ENCODE measurements at places on chromosomes 11 and 22.

DNA sequence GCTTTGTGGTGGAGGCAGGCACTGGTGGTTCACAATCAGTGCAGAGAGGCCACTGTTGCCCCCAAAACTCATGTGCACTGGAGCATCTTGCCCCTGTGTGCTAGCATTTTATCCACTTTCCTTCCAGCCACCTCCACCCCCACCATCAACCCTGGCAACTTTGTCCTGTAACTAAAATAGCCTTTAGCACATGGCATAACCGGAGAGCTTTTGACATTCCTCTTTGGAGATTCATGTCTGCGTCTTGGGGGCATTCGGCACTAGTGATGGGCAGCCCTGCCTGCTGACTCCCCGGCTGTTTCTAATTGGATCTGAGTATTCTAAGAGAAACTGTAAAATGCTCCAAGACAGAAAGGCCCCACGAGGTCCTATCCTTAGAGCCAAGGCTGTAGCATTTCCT is 15.8 kb downstream of the SHISA8 start:
- DNase-seq = no peak

- DNase-seq = no peak
Measured at GRCh38 chr11:20564846-20565635, 34.4 kb upstream of the SLC6A5 start.

- no peak for DNase-seq
Measured at GRCh38 chr11:129948926-129949466, 53.6 kb upstream of the NFRKB start.

DNA sequence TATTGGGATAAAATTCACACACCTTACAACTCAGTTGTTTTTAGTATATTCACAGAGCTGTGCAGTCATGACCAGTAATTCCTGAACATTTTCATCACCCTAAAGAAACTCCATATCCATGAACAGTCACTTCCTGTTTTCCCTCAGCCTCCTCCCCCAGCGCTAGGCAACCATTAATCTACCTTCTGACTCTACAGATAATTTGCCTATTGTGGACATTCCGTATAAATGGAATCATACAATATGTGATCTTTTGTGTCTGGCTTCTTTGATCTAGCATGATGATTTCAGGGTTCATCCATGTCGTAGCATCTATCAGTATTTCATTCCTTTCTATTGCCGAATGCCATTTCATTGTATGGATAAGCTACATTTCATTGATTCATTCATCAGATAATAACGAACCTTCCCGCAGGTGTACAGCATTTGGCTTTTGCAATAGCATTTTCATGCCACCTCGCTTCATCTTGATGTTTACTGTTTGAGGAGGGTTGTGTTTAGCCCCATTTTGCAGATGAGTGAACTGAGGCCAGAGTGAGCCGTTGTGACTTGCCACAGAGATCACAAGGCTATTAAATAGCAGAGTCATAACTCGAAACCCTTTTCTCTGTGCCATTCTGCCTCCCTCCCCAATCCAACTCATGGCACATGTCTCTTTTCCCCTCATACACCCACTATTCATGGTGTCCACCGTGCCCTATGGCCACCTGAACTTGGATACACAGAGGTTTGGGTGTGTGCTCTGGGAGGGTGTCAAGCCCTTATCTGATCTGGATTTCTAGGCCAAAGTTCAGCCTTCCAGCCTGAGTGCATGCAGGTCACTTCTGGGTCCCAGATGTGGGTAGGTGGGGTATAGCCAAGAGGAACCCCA is 11.1 kb upstream of the MYH9 start:
- no peak for DNase-seq

GRCh38 chr11:134026655-134027343 is 42.1 kb upstream of the JAM3 start:
- no peak for DNase-seq

DNA sequence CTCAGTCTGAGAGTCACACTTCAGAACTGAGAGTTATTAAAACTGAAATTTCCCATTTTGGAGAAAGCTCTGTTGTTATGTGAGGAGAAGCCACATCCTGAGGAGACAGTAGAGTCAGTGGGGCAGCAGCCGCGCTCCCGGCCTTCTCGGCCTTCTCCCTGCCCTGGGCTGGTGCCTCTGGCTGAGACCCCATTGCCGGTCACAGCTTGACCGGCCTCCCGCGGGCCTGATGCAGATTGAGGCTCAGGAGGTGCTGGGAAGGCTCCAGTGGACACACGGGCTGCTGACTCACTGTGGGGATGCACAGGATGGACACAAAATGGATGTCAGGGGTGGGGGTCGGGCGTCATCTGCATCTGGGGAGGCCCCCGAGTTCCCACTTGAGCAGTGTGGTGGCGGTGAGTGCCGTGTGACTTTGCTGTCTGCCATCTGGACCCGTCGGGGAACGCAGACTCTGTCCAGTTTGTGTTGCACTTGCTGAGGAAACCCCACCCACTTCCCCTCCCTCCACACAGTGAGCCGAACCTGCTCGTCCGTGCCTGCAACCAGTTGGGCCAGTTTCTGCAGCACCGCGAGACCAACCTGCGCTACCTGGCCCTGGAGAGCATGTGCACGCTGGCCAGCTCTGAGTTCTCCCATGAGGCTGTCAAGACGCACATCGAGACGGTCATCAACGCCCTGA is 50.1 kb downstream of the MUC6 start:
- no peak for DNase-seq

DNA sequence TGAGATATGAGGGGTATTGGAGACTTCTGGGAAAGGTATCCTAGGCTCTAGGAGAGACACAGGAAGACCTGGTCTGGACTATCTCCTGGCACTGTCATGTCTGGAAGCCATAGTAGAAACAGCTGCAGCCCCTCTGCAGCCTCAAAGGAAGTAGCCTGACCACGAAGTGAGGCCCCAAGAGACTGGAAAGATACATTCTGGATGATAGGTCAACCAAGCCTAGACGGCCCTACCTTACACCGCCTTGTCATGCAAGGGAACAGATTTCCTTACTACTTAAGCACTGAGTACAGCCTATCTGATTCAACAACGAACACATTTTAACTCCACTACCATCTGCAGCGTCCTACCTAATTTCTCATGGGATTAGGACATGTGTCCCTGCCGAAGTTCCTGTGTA is 31.1 kb downstream of the UQCR10 start:
- DNase-seq = no peak

GRCh38 chr11:123976770-123977560 is 616 bp downstream of the OR10S1 start:
- DNase-seq = no peak

DNA sequence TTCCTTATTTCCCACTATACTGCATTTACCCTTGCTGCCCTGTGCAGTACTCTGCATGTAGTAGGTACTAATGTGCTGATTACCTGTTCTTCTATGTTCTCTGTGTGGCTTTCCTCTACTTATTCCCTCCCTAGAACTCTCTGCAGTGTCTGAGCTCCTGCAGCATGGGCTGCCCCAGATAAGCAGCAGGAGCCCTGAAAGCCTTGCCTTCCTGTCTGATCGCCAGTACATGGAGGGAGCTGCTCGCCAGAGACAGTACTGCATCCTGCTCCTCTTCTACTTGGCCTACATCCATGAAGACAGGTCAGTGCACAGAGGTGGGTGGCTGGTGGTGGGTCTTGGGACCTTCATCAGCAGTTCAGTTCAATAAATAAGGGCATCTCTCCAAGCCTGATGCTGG is 42.2 kb upstream of the CCDC134 start:
- DNase-seq = no peak

GRCh38 chr11:104003491-104003890 is 32.9 kb upstream of the DDI1 start:
- no peak for DNase-seq

- DNase-seq = no peak
Measured at GRCh38 chr11:67345920-67346819, 7.2 kb downstream of the POLD4 start.

GRCh38 chr11:81839976-81840375 is 893.7 kb downstream of the FAM181B start:
- no peak for DNase-seq

DNA sequence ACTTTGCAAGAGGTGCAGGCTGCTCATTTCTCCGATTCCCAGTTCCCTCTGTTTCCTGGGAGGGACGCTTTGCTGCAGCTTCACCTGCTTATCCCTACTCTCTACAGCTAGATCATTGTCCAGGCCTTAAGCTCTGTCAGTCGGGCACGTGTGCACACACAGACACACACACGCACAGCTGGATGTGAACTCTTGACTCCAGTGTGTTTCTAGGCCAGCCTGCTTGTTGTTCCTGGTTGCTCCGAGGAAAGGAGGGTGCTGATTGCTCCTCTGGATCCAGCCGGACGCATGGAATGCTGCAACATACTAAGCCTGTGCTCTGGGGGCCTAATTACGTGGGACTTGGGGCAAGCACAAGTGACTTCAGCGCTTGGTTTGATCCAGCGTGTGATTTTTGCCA is 19.7 kb downstream of the ZNRF3 start:
- no peak for DNase-seq

- DNase-seq = no peak
Measured at GRCh38 chr11:73808052-73808451, 20.4 kb downstream of the MRPL48 start.

DNA sequence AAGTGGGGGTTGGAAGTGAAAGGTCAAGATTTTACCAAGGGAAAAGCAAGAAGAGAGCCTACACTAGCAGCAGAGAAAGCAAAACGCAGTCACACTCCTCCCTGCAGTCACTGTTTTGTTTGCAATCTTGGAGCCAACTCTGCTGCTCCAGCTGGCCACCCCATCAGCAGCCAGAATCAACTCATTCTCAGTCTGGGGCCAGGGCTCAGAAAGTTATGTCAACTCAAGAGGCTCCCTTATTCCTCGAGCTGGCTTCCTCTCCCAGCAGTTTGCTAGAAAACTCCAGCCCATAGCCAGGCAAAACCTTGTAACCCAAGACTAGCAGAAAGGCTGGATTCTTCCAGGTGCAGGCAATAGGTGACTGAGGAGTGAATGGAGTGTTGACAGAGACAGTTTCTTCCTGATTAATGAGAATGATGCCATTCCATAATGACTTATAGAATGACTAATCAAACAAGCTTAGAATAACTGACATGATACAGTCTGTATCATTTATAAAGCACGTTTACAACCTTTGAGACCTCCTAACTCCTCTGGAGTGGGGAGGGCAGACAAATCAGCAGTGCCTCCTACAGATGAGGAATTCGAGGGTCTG is 53.4 kb downstream of the P4HA3 start:
- DNase-seq = no peak

DNA sequence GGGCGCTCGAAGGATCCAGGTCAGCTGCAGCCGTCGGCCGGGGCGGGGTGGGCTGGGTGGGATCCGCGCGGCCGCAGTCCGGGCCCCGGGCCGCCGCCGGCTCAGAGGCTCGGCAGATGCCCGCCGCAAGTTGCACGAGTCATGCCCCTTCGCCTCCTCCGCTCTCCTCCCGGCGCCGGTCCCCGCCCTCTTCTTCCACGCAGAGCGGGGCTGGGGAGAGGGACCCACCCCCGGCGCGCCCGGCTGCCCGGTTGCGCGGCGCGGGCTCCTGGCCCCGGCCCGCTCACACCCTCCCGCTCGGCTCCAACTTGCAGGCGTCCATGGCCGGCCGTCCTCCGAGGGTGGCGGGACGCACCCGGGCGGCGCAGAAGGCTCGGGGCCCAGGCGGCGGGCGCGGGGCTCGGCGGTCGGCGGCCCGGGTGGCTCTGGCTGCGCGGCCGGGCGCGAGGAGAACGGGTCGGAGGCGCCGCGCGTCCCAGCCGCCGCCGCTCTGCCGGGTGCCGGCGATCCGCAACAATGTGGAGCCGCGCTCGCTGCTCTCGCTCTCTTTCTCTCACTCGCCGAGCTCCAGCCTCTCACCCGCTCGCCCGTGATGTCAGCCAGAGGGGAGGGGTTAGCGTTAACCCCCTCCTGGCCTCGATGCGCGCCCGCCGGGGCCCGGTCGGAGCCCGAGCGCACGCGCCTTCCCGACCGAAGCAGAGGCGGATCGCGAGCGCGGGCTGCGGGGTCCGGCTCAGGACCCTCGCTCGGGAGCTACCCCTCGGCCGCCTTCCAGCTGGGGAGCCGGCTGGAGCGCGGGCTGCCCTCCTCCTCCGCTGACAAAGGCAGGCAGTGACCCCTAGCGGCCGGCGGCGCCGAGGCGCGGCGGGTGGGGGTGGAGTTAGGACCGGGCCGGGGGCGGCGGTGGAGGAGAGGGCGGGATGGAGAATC is at the start of gene NECTIN1:
Gene NECTIN1 (minus strand): TSS at position 550 of the 930 bp plus-strand sequence. CDS start 647 bp downstream, outside the sequence.
- peak; percentile 70 for DNase-seq

- DNase-seq = no peak
Measured at GRCh38 chr11:78037825-78038620, 14.9 kb upstream of the KCTD14 start.

DNA sequence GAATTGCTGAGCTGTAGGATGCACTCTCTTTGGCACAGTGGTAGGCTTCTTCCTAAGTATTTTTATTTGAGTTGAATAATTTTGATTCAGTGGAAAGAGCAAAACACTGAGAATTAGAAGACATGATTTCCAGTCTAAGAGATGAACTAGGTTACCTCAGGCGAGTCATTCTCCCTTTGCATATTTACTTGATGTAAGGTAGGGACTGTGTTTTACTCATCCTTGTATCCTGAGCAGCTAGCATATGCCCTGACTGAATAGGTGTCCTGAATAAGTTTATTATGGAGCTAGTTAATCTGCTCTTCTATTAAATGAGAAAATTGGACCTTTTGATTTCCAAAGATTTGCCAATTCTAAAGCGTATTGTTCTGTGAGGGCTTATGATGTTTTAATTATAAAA is 50.7 kb downstream of the STIM1 start:
- no peak for DNase-seq

DNA sequence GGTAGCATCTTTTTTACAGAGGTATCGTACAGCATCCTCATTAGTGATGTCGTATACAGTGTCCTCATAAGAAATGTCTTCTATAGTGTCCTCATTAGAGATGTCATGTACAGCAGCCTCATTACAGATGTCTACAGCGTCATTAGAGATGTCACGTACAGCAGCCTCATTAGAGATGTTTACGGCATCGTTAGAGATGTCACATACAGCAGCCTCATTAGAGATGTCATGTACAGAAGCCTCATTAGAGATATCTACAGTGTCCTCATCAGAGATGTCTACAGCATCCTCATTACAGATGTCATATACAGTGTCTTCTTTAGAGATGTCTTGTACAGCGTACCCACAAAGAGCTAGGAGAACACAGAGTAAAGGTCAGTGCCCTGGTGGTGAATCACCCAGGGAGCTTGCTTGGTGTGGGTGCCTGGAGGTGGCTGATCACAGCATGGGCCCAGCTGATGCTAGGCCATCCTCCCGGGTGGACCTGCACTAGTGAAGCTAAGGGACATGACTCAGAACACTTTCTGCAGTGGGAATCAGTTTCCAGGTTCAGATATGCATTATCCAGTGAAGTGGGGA is 109.2 kb downstream of the IGLL1 start:
- no peak for DNase-seq

DNA sequence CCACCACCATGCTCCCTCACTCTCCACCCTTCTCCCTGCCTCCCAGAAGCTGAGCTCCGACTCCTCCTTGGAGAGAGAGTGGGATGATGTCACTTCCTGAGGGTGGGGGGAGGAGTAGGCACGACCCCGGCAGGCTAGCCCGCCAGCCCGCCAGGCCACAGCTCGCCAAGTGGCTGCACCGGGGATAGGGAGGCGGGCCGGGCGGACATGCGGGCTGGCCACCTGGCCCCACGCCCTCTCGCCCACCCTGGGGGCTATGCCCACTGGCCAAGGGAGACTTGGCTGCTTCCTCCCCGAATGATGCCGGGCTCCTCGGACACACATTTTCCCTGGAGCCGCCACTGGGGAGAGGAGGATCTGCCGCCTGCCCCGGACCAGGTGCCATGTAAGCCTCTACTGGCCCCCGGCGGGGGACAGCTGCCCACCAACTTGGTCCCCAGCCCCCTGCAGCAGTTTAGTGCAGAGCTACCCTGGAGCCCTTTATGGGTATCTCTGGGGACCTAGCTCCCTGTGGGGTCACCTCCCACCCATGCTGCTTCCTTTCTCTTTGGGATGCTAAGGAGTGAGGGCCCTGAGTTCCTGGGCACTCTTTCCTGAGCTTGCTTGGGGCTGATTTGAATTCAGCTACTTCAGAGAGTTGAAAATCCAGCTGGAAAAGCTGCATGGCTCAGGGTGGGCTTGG is 33.7 kb upstream of the MYRF start:
- no peak for DNase-seq
